Jurkat, Clone E6-1 (cell line): ENCODE measurements at places on chromosomes 5 and 9.

GRCh38 chr5:156800929-156801328 lies 49.2 kb upstream of the PPP1R2B start:
- no peak for DNase-seq

- no peak for DNase-seq
Observed at GRCh38 chr9:70954126-70954525, 167.3 kb downstream of the TRPM3 start.

- DNase-seq: no peak
Observed at GRCh38 chr5:1733369-1733768, 66.3 kb downstream of the MRPL36 start.

DNA sequence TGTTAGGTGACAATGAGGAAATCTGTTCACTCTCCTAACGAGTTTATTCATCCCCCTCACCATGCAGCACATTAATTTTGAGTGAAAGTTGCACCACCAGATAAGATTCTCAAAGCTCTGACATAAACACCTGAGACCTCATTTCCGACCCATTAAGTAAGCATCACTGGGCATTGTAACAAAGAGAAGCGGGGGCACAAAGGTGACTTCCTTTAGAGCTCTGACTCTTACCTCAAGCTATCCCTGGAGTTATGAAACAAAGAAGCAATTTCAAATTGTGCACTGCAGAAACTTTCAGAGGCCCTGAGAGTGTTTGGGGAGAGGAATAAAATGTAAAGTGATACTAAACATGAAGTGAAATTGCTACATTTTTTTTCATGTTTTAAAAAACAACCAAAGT lies 29.5 kb downstream of the C5orf15 start:
- DNase-seq: no peak

- DNase-seq: no peak
Observed at GRCh38 chr9:107175816-107176435, 107.2 kb upstream of the RAD23B start.

GRCh38 chr5:69050214-69050613 lies 43.6 kb upstream of the SLC30A5 start:
- DNase-seq: no peak

GRCh38 chr5:1368756-1369155 lies 23.9 kb upstream of the CLPTM1L start:
- no peak for DNase-seq

DNA sequence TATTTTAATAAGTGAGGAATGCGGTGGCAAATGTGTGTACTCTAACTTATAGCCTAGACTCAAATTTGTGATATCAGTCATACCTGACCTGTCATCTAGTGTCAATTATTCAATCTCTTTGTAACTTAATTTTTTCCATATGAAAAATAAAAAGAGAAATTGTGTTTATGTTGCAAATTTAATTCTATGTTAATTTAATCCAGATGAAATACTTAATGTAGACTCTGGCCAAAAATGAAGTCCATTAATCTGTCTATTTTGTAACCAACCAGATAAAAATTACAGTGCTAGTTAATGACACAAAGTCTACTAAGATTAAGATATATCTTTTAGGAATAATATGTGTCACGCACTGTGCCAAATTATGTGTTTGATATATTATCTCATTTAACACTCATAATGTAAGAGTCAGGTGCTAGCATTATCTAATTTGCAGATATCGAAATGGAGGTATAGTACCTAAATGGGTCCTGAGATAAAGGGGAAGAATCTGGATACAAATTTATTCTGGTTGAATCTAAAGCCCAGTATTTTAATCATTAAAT lies 712.1 kb downstream of the KCTD16 start:
- DNase-seq: no peak

GRCh38 chr5:180287404-180287803 lies 4.5 kb downstream of the MAPK9 start:
- no peak for DNase-seq

GRCh38 chr9:2297771-2298170 lies 282.6 kb downstream of the SMARCA2 start:
- DNase-seq: no peak

GRCh38 chr5:93721511-93721910 lies 19.9 kb downstream of the POU5F2 start:
- DNase-seq: no peak

GRCh38 chr9:105921057-105921726 lies 226.9 kb downstream of the TMEM38B start:
- no peak for DNase-seq

DNA sequence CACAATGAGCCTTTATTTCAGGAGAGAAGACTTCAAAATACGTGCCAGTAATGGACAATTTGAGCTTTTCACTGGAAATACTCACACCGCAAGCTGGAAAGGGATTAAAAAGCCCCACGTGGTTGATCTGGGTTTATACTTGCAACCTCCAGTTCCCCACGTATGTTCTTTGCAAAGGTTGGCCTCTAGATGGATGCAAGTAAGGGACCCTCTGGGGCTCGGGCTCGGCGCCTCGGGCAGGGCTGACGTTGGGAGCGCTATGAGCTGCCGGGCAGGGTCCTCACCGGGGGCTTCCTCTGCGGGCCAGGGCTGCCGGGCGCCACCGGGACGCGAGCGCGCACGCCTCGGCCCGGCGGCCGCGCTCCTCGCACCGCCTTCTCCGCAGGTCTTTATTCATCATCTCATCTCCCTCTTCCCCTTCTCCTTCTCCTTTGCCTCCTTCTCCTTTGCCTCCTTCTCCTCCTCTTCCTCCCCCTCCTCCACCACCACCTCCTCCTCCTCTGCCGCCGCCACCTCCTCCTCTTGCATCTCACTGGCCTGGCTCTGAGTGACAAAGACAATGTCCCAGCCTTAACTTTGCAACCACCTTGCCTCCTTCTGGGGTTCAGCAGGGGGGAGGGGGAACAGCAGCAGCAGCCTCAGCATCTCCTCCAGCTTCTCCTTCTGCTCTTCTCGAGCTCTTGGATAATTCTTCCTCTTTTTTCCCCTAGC lies 701 bp upstream of the ZNF462 start:
- peak; percentile 57 for DNase-seq

DNA sequence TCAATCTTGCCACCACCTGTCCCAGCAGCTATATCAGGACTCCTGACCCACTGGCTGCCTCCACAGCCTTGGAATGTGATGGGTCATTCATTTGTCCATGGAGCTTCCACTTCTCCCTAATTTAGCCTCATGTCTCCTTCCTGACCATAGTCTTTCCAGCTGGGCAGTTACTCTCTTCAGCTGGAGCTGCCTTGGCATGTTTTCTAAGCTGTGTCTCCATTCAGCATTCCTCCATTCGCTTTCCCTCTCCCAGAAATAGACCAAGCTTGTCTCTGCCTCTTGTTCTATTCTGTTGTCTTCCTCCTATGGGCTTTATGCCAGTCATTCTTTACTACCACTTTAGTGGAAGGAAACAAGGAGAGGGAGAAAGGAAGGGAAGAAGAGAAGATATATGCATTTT lies 5.3 kb upstream of the CTXN3 start:
- no peak for DNase-seq
